Brain microvascular endothelial cell (primary cell): ENCODE measurements at places on chromosomes 11 and 22.

DNA sequence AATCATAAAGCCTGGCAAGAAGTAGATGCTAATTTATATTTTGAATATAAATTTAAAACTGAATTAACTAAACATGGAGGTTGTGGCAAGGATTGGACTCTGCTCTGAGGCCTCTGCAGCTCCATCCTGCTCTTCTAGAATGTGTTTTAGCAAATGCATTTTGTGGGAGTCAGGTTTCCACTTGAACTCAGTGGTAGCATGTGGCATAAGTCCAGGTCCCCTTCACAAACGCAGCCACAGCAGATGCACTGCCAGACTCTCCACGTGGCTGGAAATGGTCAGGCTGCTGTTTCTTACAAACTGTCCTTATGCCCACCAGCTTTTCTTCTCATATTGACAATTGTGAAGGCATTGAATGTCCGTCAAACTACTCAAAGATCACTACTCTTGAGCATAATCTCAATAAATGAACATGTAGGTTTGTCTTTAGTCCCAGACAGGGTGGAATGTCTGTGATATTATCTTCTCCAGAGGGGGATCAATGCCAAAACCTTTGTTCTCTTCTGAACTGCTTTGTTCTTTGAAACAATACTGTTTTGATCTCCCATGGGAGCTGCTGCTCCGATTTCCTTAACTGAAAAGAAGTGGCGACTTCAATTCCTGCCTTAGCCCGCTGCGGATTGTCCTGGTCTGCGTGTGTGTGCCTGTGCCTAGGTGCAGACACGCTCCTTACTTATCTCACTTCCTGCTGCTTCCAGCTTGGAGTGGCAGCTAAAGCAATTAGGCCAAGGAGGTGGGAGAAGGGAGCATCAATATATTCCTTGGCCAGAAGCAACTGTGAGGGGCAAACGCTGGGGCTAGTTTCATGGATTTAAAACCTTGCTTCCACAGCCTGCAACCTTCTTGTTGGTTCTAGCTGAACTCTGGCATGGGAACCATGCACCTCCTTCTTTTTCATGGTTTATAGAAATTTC, 24.2 kb downstream of the EIF4G2 start:
- no peak for DNase-seq

DNA sequence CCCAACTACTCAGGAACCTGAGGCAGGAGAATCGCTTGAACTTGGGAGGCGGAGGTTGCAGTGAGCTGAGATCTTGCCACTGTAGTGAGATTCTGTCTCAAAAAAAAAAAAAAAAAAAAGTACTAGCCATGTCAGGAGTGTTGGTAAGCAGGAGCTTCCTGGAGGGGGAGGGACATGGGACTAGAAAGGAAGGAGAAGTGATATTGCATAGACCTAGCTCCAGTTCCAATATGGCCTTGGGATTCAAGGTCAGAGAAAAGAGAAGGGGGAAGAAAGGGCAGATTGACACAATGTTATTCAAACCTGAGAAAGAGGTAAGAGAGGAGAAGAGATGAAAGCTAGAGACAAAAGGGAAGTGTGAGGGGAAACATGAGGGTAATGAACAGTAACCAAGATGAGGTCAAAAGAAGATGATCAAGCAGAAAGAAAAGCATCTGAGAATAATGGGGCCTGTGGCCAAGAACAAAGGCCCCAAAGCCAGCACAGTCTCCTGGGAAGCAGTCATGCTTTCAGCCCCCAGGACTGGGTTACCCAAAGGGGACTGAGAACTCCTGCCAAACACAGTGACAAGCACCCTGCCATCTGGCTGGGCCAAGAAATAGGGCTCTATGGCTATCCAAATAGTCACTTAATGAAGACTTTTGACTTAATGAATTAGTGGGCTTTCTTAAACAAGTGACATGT, 51.7 kb upstream of the FTH1 start:
- DNase-seq: no peak

GRCh38 chr11:107969219-107969618, 39.5 kb upstream of the CUL5 start:
- DNase-seq: no peak

DNA sequence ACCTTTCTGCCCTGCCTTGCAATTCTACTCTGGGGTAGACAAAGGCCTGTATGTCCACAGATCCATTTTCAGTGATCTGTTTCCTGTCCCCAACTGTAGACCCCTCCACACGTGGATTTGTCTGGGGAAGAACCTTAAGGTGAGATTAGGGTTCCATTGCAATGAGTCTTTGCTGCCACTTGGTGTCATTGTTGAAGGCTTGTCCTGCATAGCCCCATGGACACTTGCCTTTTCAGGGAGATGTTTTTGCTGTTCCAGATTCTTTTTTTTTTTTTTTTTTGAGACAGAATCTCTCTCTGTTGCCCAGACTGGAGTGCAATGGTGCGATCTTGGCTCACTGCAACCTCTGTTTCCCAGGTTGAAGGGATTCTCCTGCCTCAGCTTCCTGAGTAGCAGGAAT, 21.8 kb downstream of the SERPING1 start:
- DNase-seq: no peak

- no peak for DNase-seq
Measured at GRCh38 chr11:60926500-60926899, 2.2 kb downstream of the TMEM132A start.

DNA sequence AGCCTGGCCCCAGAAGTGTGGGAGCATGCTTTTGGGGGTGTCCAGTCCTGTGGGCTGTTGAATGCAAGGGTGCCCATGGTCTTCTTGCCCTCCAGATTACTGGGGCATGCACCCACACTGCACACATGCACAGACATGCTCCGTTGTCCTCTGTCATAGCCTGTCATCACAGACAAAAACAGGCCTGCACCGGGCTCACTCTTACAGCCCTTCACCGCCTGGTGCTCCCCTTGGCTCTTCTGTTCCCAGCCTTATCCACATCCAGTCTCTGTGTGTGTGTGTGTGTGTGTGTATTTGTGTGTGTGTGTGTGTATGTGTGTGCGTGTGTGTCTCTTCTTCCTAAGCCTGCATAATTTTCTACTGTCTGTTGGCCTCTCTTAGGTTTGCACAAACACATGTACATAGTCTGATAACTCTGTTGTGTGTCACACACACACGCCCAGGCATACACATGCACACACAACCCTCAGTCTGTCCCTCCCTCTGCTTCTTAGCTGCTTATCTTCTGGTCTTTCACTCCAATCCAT, 23.4 kb upstream of the NECTIN1 start:
- DNase-seq: no peak

DNA sequence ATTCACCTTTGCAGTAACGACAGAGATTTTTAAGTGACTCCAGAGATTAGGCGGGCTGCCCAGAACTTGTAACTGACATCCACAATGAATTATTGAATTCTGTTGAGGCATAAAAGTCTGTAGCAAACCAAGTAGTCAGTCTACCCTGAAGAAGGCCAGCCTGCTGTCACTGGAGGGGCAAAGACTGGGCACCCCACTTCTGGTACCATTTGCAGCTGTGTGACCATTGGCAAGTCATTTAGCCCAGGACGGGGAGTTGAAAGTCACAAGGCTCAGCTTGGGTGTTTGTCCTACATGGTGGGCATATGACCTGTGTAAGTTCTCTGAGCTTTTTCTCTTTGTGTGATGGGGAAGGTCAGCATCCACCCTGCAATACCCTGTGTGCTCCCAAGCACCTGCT, 119.4 kb downstream of the ARHGAP8 start:
- DNase-seq: no peak

DNA sequence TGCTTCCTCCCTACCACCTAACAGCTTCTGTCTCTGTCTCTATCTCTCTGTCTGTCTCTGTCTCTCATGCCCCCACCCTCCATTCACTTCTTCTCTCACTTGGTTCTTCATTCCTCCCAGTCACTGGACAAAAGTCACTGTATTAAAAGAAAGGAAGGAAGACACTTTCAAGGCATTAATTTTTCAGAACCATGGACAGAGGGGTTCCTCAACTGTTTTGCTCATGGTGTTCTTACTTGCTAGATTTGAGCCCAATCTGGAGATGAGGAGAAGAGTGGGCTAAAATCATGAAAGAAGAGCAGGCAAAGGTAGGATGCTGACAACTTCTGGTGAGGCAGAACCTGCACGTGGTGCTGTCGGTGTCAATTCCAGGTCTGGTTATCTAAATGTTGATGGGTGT, 116.7 kb upstream of the LARGE1 start:
- no peak for DNase-seq

DNA sequence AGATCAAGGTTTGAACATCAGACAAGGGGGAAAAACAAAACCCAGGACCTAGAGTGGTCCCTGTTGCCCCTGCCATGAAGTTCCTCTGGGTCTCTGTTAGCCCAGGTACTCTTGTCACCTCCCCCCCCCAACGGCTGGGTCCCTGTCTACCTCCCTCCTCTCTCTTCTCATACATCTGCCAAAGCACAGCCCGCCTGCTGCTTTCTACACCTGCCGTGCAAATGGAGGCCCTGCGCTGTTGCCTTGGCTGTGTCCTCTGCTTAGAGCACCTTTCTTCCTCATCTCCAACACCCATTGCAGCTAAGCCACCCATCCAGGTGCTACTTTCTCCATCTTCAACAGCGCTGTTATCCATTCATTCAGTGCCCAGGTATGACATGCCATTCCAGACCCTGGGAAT, 99.2 kb downstream of the TP53I11 start:
- no peak for DNase-seq

DNA sequence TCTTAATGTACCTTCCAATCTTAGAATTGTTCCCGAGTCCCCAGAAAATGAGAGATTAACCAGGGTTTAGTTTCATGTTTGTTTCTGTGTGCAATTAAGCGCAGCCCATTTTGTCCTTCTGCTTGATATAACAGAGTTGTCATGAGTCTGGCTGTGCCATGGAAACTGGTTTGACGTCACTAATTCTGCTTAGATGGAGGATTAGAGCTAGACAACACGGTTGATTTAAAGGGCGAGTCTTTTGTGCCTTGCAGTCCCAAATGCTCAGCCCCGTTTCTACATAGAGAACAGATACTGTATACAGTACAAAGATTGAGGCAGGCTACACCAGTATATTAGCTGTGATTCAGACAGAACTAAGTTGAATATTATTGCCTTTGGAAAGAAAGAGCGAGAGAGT, 45.5 kb upstream of the ALKBH3 start:
- peak; percentile 8 for DNase-seq

- no peak for DNase-seq
Measured at GRCh38 chr22:40218723-40219294, 41.1 kb downstream of the TNRC6B start.

- no peak for DNase-seq
Measured at GRCh38 chr22:37472418-37473006, 13.7 kb downstream of the MFNG start.

- no peak for DNase-seq
Measured at GRCh38 chr11:90318651-90319050, 95.8 kb upstream of the CHORDC1 start.

DNA sequence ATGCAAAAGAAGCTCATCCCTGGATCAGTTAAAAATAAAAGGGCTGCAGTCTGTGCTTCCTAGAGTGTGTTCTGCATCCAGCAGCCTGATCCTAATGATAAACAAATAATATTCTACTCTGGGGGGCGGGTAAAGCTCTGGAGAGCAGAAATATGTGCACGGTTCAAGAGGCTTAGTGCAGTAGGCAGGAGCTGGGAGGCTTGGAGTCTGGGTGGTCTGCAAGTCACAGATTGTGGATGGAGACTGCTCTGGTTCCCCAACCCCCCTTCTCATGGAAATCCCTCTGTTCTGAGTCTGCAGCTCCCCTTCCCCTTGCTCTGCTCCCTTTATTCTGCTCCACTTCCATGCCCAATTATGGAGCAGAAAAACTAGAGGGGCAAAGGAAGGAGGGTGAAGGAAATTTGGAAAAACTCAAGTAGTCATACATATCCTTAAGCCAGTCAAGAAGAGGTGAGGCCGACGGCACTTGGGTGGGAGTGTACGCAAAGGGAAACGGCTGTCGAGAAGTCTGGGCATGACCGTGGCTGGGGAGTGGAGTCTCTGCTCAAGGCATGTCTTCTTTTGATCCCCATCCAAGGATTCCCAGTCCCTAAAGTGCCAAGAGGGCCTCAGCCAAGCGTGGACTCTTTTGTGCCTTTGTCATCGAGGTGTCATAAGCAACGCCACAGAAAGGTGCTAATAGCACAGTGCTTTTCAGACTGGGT, 16.3 kb upstream of the CLMP start:
- no peak for DNase-seq

DNA sequence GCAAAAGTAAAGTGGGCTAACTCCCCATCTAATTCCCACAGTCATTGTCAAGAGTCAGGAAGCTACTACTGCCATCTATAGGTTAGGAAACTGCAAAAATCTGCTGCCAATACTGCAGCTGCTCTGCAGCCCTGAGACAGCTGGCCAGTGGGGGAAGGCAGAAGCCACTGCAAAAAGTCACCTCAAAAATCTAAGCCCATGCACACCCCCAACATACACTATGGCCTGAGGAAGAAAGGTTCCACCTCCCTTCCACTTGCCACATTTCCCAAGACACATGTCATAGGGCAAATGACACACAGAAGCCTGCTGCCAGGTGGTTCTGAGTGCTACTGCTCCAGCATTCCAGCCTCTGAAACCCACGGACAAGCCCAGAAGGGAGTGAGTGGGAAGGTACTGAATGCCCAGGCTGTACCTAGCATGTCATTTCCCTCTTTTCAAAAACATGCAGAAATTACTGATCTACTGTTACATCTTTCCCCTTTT, 36.9 kb downstream of the DGCR2 start:
- DNase-seq: peak; percentile 25

DNA sequence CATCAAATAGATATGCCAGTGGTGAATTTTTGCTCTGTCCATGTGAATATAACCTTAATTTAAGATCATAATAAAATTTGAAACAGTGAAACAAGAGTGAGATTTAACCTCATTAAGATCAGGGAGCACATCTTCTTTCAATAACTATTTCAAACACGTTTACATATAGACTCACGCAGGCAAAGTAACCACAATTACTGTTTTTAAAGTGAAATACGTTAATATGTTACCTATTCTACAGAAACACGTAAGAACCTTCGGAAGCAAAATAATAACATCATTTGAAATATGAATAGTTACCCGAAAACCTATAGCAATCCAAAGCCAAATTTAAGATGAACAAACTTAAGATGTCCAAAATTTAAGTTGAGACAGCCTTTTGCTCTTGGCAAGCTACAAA, 136.2 kb upstream of the ZC3H12C start:
- DNase-seq: no peak

- peak; percentile 28 for DNase-seq
Measured at GRCh38 chr11:36265793-36266628, 23.2 kb downstream of the COMMD9 start.

DNA sequence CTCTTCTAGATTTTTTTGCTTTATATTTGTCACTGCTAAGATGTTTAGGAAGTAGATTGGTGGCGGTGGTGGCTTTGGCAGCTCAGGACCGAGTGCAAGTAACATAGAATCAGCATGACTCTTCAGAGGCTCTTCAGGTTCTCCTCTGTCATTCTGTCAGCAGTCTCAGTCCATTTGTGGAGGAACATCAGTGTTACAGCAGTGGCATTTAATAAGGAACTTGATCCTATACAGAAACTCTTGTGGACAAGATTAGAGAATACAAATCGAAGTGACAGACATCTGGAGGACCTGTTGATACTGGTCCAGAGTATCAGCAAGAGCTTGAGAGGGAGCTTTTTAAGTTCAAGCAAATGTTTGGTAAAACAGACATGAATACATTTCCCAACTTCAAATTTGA, 82.2 kb upstream of the GNAZ start:
- no peak for DNase-seq
